ENCODE measurements at places on chromosomes 1 and 21.
A peak's percentile ranks its signal among the peaks of the same experiment; 100 is the strongest.

- DNase-seq: no peak
These were observed 27.7 kb upstream of the VN1R5 start for GRCh38 chr1:247228133-247228532.

DNA sequence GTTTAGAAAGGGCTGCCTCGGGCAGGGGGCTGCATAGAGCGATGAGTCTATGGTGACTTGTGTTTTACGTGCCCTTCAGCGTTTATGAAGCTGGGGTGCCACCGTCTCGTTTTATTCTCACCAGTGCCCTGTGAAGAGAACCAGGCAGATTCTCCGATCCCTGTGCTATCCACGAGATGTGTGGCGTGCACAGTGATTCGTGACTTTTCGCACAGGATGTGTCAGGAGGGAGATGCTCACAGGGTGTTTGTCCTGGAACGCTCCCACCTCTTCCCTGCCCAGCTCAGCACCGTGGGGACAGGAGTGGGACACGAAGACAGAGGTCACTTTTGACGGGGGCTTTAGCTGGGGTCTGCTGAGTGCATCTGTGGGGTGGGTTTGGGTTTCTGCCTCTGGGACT is 54.9 kb upstream of the AJAP1 start:
- no peak for DNase-seq

DNA sequence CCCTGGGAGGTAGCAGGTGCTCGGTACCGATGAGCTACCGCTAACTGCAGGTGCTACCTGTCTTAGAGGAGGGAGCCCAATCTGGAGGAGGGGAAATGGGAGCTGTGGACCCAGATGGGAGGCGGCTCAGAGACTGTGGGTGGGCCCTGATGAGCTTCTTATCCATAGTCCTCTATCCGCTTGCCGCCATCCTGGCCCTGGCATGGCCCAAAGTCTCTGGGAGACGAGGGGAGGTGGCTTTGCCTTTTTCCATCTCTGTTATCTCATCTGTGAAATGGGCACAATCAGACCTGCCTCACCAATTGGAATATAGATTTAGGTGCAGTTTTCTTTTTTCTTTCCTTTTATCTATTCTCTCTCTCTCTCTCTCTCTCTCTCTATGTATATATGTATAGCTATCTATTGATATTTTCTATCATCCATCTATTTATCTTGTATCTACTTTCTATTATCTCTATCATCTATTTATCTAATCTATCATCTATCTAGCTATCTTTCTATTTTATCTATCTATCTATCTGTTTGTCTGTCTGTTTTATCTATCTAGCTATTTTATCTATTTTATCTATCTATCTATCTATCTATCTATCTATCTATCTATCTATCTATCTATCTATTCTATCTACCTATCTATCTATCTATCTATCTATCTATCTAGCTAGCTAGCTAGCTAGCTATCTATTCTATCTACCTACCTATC is 16.5 kb downstream of the TNFRSF1B start:
- no peak for DNase-seq

DNA sequence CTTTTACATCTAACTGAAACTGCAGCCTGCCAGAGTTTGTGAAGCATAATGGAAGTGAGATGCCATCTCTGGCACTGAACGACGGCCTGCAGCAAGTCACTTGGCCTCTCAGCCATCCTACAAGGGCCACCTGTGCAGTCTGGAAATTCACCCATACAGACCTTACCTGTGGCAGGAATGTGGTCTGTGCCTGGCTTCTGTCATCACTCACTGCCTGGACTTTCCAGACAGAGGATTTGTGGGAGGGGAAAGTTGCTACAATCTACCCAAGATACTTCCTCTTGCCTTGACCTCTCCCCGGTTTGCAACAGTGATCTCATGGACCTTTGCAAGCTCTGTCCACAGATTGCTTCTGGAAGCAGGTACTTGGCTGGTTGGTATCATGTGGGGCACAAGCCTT is 58.4 kb upstream of the ATP1B1 start:
- DNase-seq: no peak

DNA sequence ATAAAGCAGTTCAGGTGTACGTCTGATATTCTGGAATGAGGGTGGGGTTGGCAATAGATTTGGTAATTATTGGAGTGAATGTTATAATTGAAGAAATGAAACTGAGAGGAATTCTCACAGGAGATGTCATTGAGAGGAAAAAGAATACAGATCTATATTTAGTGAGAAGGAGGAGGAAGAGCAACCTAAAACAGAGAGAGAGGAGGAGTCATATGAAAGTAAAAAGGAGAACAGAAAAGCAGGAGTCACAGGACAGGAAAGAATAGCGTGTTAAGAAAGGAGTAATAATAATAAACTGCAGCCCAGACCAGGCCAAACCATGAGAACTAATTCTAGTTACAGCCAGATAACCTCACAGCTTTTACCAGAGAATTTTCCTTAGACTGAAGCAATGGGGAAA is 62.7 kb upstream of the MROH9 start:
- DNase-seq: no peak

GRCh38 chr1:174258148-174258550 is 98.8 kb downstream of the RABGAP1L start:
- DNase-seq: peak; percentile 24

Measured in HFF-Myc (cell line).